ENCODE measurements at places on chromosomes 2 and 18.

- no peak for DNase-seq
These were observed 61.6 kb downstream of the SCN9A start for GRCh38 chr2:166314022-166314759.

DNA sequence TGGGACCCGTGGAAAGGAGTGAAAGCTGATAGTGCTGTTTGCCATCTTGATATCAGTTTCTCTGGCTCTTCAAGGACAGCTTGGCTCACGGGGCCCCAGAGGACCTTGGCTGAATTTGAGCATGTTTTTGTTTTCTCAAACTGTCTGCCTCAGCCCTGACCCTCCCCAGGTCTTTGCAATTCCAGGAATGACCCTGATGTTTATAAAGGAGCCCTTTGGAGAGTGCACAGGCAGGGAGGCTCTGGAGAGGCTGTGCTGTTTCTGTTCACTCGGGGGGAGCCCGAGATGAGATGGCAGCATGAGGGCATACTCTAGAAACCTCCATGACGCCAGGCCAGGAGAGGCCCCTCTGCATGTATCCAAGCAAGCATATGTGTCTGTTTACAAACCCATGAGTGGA, 16.4 kb downstream of the IGFBP2 start:
- no peak for DNase-seq

GRCh38 chr2:11017921-11018320, 106.2 kb downstream of the KCNF1 start:
- DNase-seq = no peak

DNA sequence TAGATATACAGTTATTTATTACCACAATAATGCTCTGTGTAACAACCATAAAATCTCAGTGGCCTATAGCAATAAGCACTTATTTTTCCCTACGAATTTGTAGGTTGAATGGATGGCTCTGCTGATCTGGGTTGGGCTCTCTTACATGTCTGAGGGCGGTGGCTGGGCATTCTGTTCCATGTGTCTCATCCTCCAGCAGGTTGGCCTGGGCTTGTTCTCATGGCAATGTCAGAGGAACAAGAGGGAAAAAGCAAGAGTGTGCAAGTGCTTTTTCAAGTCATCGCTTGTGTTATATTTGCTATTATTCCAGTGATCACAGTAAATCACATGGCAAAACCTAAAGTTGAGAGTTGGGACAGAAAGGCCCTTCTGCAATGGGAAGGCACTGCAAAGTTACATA, 30.4 kb upstream of the MYO3B start:
- no peak for DNase-seq

GRCh38 chr2:109446278-109447131, 167.3 kb downstream of the SEPTIN10 start:
- DNase-seq = no peak

DNA sequence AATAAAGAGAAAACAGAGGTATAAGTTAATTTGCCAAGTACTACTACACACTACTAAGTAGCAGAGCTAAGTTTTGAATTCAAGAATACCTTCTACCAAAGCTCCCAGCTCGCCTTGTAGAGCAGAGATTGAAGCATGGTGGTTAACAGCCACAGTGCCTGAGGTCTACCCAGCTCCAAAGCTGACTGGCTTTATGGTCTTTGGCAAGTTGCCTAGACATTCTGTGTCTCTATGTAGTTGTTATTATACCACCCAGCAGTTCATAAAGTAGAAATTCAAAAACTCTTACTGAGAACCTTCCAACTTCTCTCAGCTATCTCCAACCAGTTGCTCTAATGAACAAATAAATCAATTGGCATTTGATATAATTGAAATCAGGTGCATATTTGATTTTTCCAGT, 87.8 kb downstream of the PDE11A start:
- DNase-seq = peak; percentile 21

- no peak for DNase-seq
These were observed 278.7 kb downstream of the MBD5 start for GRCh38 chr2:148299616-148300015.

GRCh38 chr2:150133623-150134022, 353.8 kb downstream of the RND3 start:
- peak; percentile 26 for DNase-seq

DNA sequence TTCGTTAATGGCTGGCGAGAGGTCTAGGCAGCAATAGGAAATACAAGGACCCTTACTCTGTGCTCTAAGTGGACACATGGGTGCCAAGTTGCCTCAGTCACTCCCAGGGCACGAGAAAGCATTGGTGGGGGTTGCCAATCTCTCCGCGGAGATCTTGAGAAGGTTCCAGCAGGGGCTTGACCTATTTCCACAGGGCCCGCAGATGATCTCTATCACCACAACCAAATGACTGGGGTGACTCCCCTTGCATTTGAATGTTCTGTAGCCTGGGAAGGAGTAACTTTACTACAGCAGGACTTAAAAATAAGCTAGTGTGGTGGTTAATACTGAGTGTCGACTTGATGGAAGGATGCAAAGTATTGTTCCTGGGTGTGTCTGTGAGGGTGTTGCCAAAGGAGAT, 8.1 kb downstream of the CDC42EP3 start:
- no peak for DNase-seq

DNA sequence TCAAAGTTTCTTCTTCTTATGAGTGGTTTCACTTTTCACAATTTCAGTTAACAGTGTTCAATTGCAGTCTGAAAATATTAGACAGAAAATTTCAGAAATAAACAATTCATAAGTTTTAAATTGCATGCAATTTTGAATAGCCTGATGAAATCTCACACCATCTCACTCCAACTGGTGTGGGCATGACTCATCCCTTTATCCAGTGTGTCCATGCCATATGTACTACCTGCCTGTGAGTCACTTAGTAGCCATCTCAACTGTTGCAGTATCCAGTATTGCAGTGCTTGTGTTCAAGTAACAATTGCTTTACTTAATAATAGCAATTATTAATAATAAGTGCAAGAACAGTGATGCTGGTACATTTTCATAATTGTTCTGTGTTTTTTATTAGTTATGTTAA, 1202.5 kb downstream of the DSC3 start:
- no peak for DNase-seq

DNA sequence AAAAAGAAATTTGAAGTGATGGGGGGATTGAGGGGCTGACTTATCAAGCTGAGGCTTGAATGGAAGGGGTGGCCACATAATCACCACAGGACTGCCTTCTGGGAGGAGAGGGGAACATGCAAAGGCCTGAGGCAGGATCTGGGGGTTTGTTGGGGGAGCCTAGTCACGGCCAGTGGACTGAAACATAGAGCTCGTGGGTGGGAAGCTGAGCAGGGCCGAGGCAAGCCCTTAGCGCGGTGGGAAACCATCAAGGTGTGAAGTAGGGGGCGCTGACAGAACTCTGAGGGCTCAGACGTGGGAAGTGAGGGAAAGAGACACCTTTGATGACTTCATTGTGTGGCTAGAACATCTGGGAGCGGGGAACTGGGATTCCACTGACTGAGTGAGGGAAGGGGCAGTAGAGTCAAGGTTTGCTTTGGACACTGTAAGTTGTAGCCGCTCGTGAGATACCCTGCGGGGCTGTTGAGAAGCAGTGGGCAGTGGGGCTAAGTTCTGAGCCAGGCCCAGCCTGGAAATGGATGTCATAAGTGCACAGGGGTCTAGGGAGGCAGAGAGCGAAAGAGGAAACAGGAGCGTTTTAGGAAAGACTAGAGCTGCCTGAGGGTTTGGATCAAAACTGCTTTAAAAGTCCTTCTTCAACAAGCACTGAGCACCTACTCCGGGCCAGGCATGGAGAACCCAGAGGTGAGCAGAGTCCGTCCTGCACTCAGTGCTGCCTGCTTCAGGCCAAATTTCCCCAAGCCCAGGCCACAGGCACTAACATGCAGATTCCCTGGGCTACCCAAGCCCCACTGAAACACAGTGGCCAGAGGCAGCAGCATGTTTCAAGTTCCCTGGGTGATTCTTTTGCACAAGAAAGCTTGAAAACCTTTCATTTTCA, 686 bp upstream of the SNORC start:
- DNase-seq = no peak
